Dorsolateral prefrontal cortex (tissue), 122 donors: ENCODE measurements at places on chromosomes 3 and 15.

GRCh38 chr15:65752151-65752700 lies 39.9 kb downstream of the DENND4A start:
- no peak for DNase-seq

GRCh38 chr3:151379083-151379734 lies 5.3 kb downstream of the P2RY12 start:
- no peak for DNase-seq

DNA sequence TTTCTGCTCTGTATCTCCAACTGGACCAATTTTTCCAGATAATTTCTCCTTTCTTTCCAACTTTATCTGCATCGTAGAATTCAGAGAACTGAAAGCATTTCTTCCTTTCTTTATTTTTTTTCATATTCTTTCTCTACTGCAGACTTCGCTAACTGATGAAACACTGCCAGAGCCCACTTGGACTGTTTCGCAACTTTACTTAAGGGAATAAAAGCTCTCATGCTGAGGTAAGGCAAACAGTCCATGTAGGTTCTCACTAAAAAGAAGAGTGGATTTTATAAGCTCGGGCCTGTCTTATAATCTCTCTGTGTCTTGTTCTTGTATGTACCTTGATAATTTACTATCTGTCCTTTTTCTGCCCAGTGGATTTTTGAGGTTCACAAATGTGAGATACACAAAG lies 163.5 kb downstream of the CNTN4 start:
- DNase-seq: no peak

GRCh38 chr15:63156755-63157117 lies 541 bp downstream of the RPS27L start:
- DNase-seq: no peak

GRCh38 chr15:84955089-84955848 lies 26.4 kb upstream of the PDE8A start:
- peak; percentile 84 for DNase-seq

DNA sequence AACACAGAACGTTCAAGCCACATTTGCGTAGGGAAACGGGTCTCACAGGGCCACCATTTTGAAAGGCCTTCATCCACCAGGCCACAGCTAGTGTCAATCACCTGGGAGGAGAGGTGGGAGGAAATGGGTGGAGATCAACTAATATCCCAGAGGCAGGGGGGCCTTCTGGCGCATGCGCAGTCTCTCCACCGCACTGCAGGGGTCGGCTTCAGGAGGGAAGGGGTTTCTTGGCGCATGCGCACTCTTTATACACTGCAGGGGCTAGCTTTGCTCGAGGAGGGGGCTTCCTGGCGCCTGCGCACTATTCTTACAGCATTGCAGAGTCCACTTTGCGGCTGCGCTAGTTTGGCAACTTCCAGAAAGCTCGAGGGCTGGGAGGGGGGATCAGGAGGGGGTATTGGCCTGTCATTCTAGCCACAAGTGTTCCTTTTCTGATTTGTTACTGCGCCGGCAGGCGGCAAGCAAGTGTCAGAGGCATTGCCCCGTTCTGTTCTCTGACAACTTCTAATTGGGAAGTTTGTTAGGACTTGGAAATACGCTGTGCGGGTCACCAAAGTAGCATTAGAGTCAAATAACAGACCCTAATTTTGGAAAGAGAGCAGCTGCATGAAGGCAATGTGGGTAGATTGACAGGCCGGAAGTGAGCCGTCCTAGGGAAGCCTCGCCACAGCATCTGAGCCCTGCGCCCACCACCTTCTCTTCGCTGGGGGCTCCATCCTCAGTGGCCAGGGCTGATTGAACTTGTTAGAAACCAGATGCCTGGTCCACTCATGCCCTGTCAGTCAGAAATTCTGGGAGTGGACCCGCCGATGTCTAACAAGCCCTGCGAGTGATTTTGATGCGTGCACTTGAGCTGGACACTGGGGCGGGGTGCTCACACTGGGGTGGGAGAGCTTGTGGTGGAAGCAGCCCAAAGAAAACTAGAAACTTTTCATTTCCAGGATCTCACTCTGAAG lies 173.5 kb upstream of the NDN start:
- no peak for DNase-seq

DNA sequence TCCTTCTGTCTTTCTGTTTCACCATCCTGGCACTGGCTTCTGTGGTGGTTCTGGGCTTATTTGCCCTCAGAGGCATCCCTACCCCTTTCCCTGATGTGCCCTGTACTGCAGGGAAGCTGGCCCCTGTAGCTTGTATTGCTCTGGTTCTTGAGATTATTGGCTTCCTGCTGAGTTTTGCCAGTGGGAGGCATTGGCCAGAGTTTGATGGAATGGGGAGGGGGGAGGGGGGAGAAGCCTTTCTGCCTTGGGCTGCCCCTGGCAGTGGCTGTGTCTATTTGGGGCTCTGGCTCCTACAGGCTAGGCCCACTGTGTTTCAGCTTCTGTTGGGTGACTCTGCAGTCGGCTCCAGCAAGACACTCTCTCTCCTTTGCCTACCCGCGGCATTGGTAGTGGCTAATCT lies 41.6 kb upstream of the SEMA6D start:
- no peak for DNase-seq

DNA sequence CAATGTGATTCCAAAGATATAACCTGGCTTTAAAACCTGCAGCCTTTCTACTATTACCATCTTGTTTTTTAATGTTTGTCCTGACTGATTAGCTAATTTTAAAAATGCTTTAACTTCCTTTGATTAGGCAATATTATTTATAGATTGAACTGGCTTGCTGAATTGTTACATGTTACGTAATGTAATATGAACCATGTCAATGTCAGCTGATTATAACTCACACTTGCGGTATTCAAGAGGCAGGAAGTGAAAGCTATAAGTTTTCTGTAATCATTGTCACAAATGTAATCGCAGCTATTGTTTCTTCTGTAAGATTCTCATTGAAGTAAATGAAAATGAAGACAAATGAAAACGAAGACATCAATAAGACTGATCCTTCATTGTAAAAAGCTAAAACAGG lies 146.8 kb downstream of the ROBO2 start:
- no peak for DNase-seq

GRCh38 chr3:131705558-131706051 lies 202.8 kb upstream of the MRPL3 start:
- DNase-seq: no peak

DNA sequence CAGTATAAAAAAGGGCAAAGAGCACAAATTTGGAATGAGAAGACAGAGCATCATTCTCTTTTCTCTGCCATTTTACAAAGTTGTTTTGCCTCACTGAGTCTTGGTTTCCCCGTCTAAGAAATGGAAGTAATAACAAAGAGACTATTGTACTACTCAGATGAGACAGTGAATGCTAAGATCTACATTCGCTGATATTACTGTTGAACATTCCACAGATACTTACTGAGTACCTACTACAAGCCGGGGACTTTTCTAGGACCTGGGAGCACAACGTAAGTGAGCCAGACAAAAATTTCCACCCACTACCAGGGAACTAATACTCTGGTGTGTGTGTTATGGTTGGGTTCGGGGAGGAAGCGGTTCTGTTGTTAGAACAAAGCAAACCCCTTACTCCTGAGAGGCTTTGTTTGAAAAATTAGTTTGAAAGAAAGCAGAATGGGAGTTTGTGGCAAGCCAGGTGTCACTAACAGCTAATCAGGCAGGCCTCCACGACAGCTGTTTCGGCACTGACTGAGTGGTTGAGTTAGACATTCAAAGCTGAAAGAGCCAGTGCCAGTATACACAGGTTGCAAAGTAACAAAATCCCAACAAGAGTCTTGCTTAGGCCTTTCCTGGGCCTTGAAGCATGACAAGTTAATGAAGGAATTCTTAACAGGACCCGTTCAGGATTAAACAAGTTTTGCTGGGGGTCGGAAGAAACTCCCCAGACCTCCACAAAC lies 458.3 kb downstream of the EDEM1 start:
- no peak for DNase-seq

- DNase-seq: no peak
These were observed 36.3 kb downstream of the MESD start for GRCh38 chr15:80953001-80953952.

GRCh38 chr3:43207628-43208085 lies 78.7 kb upstream of the SNRK start:
- no peak for DNase-seq

DNA sequence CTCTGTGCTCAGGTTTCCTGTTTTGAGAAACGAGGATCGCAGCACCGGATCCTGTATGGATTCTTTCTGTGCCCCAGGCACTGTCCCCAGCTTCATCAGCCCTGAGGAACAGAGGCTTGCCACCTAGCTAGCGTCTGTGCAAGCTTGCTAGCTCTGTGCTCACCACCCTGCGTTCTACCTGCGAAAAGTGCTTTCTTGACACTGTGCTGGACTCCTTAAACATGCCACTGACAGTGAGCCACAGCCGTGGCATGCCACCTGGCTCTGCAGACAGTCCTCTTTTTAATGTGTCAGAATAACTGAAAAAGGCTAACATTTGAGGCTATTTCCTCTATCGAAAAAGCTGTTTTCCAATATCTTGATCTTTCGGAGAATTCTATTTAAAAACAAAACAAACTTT lies 1.4 kb downstream of the PGPEP1L start:
- no peak for DNase-seq

DNA sequence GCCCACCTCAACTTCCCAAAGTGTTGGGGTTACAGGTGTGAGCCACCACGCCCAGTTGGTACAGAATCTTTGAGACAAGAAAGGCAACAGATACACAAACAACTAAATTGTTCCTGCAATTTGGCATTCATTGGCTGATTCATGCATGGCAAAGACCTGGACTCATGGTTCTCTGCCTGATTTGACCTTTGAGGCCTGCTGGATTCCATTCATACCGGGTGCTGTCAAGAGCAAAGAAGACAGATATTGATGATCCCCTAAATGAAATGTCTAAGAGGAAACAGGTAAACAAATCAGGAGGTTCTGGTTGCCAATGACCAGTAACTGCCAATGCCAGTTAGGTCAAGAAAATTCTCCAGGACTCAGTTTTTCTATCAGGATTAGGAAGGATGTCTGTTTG lies 43.9 kb upstream of the RAD18 start:
- DNase-seq: no peak
